ENCODE measurements at places on chromosomes 1 and 21.

- DNase-seq: no peak
- no peaks in the 10 kb centered on the region for H3K36me3 ChIP-seq
Measured at GRCh38 chr1:180939073-180939710, 26.5 kb downstream of the KIAA1614 start.

DNA sequence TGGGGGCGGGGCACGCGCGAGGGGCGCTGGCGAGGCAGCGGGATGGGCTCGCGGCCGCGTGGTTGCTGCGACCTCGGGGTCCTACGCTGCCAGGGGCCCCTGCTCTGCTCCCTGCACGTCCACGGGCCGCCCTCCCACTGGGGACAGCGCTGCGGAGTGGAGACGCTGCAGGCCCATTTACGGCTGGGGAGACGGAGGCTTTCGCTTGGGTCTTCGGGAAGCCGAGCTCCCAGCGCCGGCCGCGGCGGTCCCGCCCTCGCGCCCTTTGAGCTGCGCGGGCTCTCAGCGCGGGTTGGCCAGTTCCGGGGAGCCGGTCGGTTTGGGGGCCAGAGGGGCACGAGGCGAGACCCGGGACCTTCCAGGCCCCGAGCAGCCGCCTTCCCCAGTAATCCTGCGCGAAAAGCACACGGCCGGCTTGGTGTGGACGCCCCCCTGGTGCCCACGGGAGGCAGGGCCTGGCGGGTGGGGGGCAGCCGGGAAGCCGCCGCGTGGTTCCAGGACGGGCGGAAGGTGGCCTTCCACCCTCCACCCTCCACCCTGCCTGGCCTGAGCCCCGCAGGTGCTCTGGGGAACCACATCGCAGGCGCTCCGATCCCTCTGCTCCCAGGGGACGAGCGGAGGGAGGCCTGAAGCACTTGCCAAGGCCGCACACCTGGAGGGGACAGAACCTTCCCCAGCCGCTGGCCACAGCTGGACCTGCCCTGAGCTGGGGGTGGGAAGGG lies 570 bp upstream of the PEX10 start:
- peaks cover 33% of the 10 kb centered on the region for H3K4me1 ChIP-seq
- H3K4me3 ChIP-seq: peak overlapping the region; percentile 87
- H3K36me3 ChIP-seq: peaks cover 5% of the 10 kb centered on the region
- H3K27ac ChIP-seq: peak overlapping the region; percentile 74
- H3K27me3 ChIP-seq: no peaks in the 10 kb centered on the region

- peaks cover 2% of the 10 kb centered on the region for H3K36me3 ChIP-seq
- H3K27me3 ChIP-seq: peaks cover 23% of the 10 kb centered on the region
- no peak for DNase-seq
- no peak overlapping the region for H3K4me3 ChIP-seq
- no peaks in the 10 kb centered on the region for H3K4me1 ChIP-seq
Measured at GRCh38 chr1:7690496-7691182, 80.5 kb upstream of the VAMP3 start.

DNA sequence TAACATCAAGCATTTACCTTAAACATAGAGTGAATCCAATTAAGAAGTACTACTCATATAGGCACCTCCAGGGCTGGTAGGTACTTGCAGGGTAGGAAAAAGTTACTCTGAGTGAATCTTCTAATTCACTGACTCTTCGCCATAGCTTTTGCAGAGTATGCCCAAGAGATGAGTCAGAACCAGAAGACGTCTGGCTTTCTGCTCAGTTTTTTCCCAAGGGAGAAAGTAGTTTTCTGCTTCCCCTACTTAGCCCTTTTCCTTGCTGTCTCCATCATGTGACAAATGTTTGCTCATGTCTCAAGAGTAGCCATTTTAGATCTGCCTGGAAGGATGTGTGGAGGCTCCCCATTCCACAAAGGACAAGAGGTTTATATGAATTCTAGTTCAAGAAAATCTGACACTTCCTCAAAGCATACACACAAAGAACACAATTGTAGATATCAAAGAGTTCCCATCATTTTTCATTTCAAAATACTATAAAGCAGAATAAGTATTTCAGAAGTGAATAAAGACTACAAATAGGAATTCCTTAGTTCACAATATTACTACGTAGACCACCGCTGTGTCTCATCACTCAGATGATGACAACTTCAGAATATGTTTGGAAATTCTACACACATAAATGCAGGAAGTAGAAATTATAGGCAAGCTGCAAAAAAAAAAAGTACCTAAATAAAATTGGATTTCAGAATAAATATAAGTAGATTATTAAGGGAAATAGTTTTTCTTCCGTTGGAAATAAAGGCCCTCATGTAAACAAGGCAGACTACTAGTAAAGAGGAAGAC lies 98.5 kb downstream of the ASH1L start:
- no peak overlapping the region for H3K4me3 ChIP-seq
- DNase-seq: no peak
- peaks cover 15% of the 10 kb centered on the region for H3K4me1 ChIP-seq
- H3K36me3 ChIP-seq: peaks cover 12% of the 10 kb centered on the region
- peak overlapping the region; percentile 75 for H3K27ac ChIP-seq
- no peaks in the 10 kb centered on the region for H3K27me3 ChIP-seq

DNA sequence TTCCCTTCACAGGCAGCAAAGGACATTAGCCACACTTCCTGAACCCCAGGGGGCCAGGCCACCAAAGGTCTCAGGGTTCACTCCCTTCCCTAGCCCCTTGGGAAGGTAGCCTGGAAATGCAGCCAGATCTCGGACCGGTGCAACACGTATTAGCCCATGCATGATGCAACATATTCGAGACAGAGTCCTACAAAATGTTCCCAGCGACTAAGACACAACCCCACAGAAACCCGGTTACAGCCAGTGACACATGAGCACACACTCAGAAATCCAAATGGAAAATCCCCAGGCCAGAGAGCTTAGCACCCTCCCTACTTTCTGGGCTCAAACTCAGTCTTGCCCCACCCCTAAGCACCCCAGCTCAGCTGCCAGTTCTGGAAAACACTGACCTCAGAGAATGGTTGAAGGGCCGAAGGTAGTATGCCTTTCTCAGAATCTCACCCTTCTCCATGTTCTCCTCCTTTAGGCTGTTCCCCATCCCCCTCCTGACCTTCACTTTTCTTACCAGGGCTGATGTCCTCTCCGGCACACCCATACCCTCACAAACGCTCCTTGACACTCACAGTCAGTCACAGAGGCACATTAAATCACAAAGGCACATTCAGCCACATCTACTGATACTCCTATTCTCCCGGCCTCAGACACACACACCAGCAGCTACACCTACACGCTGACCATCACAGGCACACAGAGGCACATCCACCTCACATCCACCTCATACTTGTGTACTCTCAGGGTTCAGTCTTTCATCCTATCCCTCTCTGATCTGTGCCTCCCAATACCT lies at the start of gene TSPAN1:
TSPAN1 (plus strand) TSS at position 640 of the 784 bp plus-strand sequence. CDS start 6,021 bp downstream, outside the sequence.
- no peak within 1 kb of the TSS for H3K27ac ChIP-seq
- no peaks in the 10 kb centered on the region for H3K36me3 ChIP-seq
- peaks cover 1% of the 10 kb centered on the region for H3K27me3 ChIP-seq
- DNase-seq: no peak

DNA sequence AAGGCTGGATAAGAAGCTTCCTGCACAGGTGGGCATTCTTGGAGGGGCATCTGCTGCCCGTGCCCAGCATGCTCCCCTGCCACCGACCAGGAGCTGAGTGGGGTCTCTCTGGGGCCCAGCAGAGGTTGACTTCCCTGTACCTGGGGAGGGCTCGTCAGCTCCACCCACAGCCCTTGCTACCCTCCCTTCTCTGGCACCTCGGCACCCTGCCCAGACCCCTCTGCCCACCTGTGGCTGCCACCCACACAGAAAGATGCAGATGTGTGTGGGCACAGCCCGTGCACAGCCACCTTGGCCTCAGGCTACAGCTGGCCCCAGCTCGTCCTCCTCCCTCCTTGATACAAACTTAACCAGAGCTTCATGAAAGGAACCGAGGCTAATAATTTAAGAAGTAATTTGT lies 241.2 kb upstream of the VAMP3 start:
- H3K36me3 ChIP-seq: no peaks in the 10 kb centered on the region
- H3K4me3 ChIP-seq: no peak overlapping the region

DNA sequence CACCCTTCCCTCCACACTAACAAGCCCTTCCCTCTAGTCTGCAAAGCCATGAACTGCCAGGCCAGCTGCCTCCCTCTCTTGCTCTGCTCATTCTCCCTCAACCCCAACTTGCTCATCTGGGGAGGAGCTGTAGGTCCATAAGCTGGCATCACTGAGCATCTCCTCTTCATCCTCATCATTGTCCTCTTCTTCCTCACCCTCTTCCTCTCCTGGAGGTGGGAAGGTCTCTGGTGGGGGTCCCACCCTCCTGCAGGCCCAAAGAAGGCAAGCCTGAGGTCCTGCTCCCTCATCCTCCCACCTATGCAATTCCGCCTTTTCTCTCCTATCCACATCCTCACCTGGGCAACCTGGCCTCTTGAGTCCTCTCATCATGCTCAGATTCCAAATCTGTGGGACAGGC lies 2.7 kb downstream of the ZNF692 start:
- H3K27me3 ChIP-seq: no peaks in the 10 kb centered on the region
- peaks cover 34% of the 10 kb centered on the region for H3K4me1 ChIP-seq
- DNase-seq: no peak
- H3K4me3 ChIP-seq: no peak overlapping the region

DNA sequence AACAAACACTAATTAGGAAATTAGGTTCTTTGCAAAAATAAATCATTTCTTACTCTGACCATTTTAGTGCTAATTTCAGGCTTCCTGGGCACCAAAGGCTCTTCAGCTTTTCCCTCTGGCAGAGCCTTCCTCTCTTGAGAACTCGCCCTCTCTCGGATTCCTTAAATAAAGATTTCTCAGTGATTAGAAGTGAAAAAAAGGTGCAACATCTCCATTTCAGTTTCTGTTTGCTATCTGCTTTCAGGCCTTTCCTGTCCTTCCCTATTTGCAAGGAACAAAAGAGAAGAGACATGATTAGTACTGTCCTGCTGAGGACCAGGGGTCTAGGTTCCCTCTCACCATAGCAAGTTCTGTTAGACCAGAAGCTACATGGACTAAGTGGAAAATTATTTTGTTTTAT lies 27.8 kb upstream of the CACYBP start:
- H3K4me3 ChIP-seq: no peak overlapping the region
- H3K36me3 ChIP-seq: peaks cover 20% of the 10 kb centered on the region
- peak overlapping the region; percentile 79 for H3K27ac ChIP-seq
- H3K27me3 ChIP-seq: no peaks in the 10 kb centered on the region

DNA sequence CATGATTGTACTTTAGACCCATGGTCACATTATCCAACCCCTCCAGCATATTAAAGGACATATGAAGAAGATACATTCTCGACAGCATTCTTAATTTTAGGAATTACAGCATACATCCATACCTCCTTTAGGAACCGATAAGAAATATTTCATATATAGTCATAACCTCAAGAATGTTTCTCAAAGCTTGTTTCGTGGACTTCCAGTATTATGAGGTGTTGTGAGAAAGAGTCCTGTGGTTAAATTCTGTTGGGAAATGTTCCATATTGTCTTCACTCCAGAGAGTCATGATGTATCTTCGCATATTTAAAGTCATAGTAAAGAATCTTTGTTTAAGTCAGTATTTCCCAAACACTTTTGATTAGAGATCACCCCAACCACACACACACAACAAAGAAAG lies 321.0 kb upstream of the SNX7 start:
- H3K4me3 ChIP-seq: no peak overlapping the region
- H3K36me3 ChIP-seq: no peaks in the 10 kb centered on the region
- no peak for DNase-seq
- H3K27me3 ChIP-seq: no peaks in the 10 kb centered on the region
- H3K27ac ChIP-seq: no peak overlapping the region

DNA sequence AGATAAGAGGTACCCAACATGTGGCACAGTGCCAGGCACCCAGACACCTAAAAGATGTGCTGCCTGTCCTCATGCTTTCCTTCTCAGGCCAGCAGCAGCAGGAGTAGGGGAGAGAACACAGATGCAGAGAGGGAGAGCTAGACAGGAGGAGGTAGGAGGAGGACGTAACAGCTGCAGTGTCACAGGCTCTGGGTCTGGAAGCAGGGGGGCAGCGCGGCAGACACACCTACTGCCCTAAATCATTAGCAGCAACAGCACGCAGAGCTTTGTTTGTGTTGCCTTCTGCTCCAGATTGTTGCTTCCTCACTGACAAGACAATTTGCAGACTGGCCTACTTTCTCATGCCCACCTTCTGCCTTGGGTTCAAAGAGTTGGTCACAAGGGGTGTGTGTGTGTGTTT lies 196.7 kb upstream of the DAB1 start:
- no peak overlapping the region for H3K27ac ChIP-seq
- no peak overlapping the region for H3K4me3 ChIP-seq
- DNase-seq: no peak
- H3K36me3 ChIP-seq: no peaks in the 10 kb centered on the region
- H3K27me3 ChIP-seq: peaks cover 9% of the 10 kb centered on the region

DNA sequence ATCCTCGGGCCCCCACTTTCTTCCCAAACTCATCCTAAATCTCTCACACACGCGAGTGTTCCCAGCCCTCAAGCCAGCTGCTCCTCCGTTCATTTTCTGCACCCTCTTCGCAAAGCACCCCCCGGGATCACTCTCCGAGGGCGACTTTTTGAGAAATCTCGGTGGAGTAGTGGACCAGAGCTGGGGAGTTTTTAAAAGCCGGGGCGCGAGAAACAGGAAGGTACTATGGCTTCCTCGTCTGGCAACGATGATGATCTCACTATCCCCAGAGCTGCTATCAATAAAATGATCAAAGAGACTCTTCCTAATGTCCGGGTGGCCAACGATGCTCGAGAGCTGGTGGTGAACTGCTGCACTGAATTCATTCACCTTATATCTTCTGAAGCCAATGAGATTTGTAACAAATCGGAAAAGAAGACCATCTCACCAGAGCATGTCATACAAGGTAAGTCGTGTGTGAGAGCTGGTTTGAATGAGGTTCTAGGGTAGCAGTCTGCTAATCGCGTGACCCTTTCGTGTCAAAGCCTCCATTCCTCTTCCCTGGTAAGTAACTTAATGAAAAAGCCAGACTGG lies 800 bp downstream of the DR1 start:
- H3K36me3 ChIP-seq: no peaks in the 10 kb centered on the region
- DNase-seq: peak; percentile 47
- peak overlapping the region; percentile 98 for H3K27ac ChIP-seq
- H3K4me1 ChIP-seq: peaks cover 24% of the 10 kb centered on the region
- H3K27me3 ChIP-seq: no peaks in the 10 kb centered on the region
- H3K4me3 ChIP-seq: peak overlapping the region; percentile 97

DNA sequence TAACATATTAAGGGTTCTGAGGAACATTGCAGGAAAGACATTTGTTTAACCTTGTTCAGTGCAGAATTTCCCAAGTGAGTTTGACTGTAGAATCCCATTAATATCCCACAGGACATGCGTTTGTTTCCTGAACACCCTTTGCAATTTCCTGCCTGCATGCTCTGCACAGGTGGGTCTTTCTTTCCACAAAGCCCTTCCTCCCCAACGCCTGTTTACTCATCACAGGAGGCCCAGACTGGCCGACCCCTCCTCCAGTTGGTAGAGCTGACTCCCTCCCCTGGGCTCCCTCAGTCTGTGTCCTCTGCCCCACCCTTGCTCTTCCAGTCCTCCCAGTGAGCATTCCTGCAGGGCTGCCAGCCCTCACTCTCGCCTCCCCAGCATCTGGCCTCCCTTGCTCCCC lies 47.5 kb upstream of the CTPS1 start:
- H3K36me3 ChIP-seq: no peaks in the 10 kb centered on the region
- H3K4me3 ChIP-seq: no peak overlapping the region
- H3K27me3 ChIP-seq: peaks cover 6% of the 10 kb centered on the region
- H3K4me1 ChIP-seq: no peaks in the 10 kb centered on the region

Data from memory B cell (primary cell).